Melanocyte of skin (primary cell): ENCODE measurements at places on chromosomes 16 and 17. TPM values are rescaled to one million over a fixed set of nuclear protein-coding genes. Genes with fewer than 3 reads are reported as not detected.

C17orf107 gene
- 0.69 and 0.73 TPM in 2 replicates for total RNA-seq

USB1 gene
- 19.6 and 24.4 TPM in 2 replicates for total RNA-seq

CPHXL2 gene
- not detected in 2 replicates for total RNA-seq

TBC1D24 gene
- total RNA-seq, result 19.4 and 19.6 TPM in 2 replicates

DHX58 gene
- 35.6 and 121 TPM in 2 replicates for total RNA-seq

CLEC18A gene
- total RNA-seq, result 0.67 and 0.77 TPM in 2 replicates

MC1R gene
- total RNA-seq, result 73.9 and 87.9 TPM in 2 replicates

ACE gene
- total RNA-seq, result 0.34 and 0.73 TPM in 2 replicates

EPN3 gene
- not detected in 2 replicates for total RNA-seq

CCDC154 gene
- total RNA-seq, result 0.67 and 1.4 TPM in 2 replicates

KCNG4 gene
- 0.15 TPM in 1 of 2 replicates, not detected in the other for total RNA-seq

FAM171A2 gene
- 2.1 and 2.9 TPM in 2 replicates for total RNA-seq
